T-helper 2 cell (primary cell): ENCODE measurements at places on chromosomes 6 and 20.

DNA sequence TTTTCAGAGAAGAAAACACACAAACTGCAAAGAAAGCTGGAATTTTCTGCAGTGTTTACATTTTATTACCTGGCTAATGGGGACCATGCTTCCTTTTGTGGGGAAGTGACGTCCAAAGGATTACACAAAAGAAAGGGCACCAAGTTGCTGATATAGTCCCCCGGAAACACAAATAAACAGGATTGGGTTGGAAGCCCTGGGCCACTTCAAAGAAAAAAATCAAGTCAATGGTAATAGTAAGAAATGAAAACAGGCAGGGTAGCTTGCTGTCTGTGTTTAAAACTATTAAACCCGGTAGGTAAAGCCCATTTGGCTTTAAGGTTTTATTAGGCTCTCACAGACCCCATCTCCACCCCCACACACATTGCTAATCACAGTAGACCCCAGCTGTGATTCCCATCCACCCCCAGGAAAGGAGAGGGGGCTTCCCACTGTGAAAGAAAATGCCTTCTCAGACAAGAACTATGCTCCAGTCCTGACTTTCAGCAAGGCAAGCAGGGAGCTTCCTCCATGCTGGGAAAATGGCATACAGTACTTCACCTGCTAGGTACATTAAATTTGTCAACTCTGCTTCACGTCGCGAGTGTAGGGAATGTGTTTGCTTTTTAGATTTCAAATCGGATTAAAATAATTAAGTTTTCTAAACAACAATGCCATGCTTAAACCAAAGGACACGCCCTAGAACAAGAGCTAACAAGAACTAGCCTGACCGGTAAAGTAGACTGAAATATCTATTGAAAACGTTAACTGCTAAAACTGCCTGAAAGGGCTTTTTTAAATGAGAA lies 1.1 kb downstream of the PERP start:
- no peak for DNase-seq

DNA sequence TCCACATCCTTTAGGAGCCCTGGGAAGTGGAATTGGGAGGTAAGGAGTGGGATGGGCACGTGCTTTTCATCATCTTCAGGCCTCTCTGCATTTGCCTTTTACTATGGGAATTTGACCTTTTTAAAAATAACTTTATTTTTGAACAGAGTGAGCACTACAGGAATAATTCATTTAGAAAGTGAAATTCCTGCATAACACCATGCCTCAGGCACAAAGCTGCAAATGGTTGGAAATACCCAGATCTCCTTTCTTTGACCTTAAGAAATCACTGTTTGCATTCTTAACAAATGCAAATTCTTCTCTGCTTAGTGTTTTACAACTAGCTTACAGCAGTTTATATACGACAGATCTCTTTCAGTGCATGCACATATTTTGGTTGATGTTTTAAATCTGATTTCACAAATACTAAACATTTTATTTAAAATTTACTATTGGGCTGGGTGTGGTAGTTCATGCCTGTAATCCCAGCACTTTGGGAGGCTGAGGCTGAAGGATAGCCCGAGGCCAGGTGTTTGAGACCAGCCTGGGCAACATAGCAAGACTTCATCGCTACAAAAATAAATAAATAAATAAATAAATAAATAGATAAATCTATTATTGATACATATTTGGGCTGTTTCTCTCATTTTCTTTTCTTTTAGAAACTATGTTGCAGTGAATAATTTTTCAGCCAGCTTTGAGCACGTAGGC lies 24.5 kb downstream of the CST8 start:
- no peak for DNase-seq

GRCh38 chr6:34829137-34829536 lies 37.3 kb downstream of the BLTP3A start:
- no peak for DNase-seq

- DNase-seq, result no peak
Measured at GRCh38 chr6:117075218-117075617, 190.1 kb upstream of the VGLL2 start.

- no peak for DNase-seq
Measured at GRCh38 chr6:13229205-13230085, 98.9 kb downstream of the TBC1D7 start.

GRCh38 chr20:40899344-40899743 lies 129.3 kb upstream of the TOP1 start:
- DNase-seq, result no peak

- DNase-seq, result no peak
Measured at GRCh38 chr20:46797206-46797605, 87.8 kb downstream of the SLC2A10 start.

DNA sequence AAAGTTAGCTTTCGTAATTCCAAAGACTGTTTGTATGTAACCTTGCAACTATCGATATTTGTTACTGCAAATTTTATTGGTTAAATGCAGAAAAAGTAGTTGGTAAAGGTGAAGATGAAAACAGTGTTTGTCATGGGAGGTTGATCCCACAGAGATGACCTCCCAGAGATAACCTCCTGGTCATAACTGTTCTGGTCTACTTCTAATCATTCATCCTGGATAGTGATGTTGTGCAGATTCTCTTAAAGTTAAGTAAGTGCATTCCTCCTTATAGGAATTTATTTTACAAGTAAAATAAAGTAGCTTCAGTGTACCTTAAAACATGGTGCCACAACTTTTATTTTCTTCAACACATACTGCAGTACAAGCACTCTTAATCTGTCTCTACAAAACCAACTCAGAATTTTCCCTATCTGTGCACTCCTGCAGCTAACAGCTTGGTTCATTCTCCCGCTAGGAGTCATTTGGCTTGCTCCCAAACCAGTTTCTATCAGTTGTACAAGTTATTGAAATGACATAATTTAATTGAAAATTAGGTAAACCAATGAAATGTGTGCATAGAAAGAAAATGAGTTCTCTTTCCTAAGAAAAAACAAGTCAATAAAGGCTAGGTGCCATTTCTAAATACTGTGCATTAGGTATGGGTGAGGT lies 19.2 kb downstream of the METTL24 start:
- DNase-seq, result no peak

DNA sequence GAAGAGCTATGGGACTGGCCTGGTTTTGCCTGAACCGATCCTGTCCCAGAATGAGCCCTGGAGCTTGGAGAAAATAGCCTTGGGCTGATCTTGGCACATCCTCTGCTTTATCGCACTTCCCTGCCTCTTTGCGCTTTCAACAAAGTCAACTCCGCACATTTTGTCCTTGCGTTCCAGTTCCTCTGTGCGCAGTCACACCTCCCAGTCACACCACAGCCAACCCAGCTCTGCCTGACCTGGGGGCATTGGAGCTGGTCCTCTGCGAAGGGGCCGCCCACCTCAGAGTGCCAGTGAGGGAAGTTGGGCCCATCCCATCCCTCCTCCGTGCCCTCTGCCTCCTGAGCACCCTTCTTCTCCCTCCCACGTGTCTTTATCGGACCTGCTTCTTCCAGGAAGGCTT lies 16.9 kb upstream of the UQCC2 start:
- DNase-seq, result no peak

DNA sequence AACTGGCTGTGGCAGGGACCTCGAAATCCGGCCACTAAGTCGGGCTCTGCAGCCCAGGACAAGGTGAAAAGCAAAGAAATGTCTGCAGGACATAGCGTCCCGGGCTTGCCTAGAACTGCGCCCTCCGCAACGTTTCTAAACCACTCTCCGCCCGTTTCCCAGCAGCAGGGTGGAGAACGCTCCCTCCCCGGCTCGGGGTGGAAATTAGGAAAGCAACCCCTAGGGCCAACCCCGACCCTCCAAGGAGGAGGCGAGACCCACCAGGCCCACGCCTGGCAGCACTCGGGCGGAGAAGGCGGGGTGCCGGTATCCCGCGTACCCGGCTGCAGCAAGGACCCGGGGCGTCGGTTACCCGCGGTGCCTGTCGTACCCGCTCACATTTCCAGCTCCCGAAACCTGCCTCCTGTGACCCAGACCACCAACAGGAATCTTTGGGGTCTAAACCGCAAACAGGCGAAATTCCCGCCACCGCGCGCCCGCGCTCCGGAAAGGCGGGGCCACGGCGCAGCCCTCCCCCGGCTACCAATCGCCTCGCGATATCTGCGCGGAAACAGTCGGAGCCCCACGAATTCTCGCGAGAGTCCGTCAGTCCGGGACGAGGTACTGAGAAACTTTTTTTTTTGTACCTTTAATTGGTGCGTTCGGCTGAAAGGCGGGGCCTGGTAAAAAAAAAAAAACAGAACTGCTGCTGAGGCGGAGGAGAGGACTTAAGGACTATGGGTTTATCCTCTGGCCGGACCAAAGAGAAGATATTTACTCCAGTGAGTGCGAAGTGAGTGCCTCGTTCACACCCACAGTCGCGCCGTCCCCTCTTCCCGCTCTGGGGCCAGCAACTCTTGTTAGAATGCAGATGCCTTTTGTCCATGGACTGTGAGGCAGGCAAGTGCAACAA lies at the start of gene MMS22L:
MMS22L (minus strand) TSS at position 491 of the 892 bp plus-strand sequence. CDS start 739 bp downstream, outside the sequence.
- DNase-seq, result peak; percentile 97

DNA sequence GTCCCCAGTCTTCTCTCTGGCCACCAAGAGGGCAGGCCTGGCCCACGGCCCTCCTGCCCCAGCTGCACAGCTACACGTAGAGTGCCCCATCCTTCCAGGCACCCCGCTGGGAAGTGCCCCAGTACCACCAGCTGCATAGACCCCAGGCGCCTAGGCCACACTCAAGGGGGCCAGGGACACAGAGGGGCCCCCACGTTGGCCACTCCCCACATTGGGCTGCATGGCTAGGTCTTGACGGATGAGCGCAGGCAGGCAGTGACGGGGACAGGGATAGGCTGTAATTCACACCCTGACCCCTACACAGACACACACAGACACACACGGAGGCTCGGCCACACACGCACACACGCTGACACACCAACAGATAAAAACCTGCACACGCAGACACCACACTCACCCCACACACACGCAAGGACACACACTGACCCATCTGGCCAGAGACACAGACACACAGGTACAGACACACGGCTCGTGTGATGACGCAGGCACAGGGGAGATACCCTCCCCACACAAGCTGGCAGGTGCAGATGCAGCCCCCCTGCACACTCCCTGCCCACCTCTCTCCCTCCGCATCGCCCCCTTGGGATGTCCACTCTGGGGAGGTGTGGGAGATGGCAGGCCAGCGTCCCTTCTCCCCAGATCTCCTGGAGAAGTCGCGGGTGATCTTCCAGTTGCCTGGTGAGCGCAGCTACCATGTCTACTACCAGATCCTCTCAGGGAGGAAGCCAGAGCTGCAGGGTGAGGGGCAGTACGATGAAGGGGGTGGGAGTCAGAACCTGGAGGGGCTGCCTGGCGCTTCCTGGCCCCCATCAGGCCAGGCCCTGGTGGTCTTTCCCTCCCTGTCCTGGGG lies 30.0 kb downstream of the MYH7B start:
- DNase-seq, result no peak

GRCh38 chr6:4487538-4487937 lies 288.7 kb upstream of the CDYL start:
- no peak for DNase-seq

GRCh38 chr6:152267967-152268845 lies 369.0 kb downstream of the SYNE1 start:
- DNase-seq, result no peak

DNA sequence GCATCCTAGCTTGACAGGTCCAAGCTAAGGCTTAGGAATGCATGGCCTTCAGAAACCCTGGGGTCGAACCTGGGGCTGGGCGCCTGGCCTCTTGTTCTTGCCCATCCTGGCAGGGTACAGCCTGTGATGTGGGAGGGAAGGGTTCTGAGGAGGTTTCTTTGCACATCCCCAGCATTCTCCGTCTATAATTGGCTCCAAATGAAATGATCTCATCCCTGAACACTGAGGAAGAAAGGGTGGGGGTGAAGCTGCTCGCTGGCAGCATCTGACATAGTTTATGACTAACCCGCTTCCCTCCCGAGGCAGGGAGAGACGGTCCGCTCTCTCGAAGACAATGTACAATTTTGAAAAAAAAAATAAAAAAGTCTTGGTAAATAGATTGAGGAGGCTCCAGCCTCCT lies 67.1 kb upstream of the ZNFX1 start:
- DNase-seq, result no peak

DNA sequence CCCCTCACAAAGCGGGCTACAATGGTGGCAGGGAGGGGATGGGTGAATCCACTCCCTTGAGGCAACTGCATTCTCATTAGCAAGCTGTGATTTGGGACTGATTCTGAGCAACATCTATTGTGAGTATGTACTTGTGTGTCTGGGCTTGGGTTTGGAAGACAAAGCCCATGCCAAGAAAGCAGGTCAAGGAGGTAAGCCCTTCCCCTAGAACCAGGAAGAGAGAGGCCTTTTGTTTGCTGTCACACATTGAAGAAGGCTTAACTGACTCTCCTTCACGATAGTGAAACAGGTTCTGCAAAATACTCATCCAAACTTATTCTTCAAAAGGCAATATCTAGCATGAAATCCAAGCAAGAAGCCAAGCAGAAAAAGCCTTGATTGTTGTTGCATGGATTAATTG lies 403.1 kb upstream of the ID4 start:
- no peak for DNase-seq

DNA sequence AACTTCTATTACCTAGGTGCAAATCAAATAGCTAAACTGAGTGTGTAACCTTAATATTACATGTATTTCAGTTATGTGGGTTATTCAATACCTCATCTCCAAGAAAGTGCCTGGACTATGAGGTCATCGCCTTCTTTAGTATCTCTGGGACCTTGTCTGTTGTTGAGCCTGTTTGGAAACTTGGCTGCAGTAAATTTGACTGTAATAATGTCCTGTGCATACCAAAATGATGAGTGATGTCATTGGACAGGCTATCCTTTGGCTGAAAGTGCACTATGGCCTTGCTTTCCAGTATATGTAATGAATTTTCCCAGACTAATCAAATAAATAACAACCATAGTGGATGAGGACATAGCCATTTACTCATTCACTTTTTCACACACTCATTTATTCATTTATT lies 455.1 kb downstream of the ADGRB3 start:
- DNase-seq, result no peak
